ENCODE measurements at places on chromosomes 5 and 9. TPM values are rescaled to one million over a fixed set of nuclear protein-coding genes. Genes with fewer than 3 reads are reported as not detected.

Gene DOCK2
- 3.6 TPM for total RNA-seq

Gene SLCO6A1
- total RNA-seq = not detected

Gene FOXD4
- total RNA-seq = 0.26 TPM

Gene SLC1A1
- 4.5 TPM for total RNA-seq

Gene EDIL3
- total RNA-seq = 9.2 TPM

Gene NUDCD2
- 7.4 TPM for total RNA-seq

Gene ZNF622
- 42.6 TPM for total RNA-seq

Gene ARL10
- 9.8 TPM for total RNA-seq
